ENCODE measurements at places on chromosomes 6 and 20.

- DNase-seq, result no peak
Observed at GRCh38 chr20:9444921-9445320, 69.5 kb upstream of the LAMP5 start.

- DNase-seq, result no peak
Observed at GRCh38 chr6:85126485-85127167, 323.3 kb upstream of the NT5E start.

DNA sequence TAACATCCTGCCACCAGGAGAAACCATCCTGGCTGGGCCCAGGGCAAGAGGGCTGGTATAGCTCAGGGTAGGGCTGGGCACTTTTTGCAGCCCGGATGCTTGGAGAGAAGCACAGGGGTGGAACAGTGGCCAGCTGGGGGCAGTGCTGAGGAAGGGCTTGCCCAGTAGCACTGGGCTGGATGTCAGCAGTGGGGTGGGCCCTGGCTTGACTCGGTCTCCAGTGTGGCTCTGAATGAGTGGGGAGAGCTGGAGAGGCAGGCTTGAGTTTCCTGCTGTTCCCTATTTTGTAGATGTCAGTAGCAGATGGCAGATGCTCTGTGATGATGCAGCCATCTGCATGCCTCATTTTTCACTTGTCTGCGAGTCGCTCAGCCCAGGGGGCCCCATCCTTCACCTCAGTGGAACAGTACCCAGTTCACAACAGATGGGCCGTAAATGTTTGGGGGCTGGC lies 56.3 kb upstream of the TULP1 start:
- peak; percentile 6 for DNase-seq

DNA sequence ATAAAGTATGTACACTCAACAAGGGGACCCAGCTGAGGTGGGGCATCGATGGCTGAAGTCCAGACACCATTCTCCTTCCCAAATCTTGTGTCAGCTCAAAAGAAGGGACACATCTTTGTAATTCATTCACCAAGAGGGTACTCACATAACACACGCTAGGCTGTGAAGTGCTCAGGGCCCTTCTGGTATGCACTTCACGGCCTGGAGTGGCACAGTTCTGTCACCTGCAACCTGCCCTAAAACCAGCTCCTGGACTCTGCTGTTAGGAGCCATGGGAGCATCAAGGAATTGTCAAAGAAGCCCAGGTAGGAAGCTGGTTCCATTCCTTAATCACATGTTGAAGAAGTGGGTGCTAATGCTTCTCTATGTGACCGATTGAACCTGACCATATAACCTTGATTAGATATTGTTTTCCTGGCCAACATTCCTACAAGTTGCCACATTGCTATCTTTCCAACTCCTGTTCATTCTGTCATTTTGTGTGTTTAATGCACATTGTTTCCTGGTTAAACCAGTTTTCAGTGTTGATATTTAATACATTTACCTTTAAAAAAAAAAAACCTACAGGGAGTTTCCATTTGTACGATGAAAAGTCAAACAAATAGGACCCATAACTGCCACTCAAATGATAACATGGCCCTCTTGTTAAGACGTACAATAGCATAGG lies 127.3 kb downstream of the TNFRSF21 start:
- DNase-seq, result no peak

- no peak for DNase-seq
Observed at GRCh38 chr6:21615504-21615903, 22.0 kb downstream of the SOX4 start.

GRCh38 chr20:42024653-42025052 lies 406.5 kb upstream of the CHD6 start:
- no peak for DNase-seq
